NCI-H1694 (cell line): ENCODE measurements at places on chromosomes 6 and 20.
A peak's percentile ranks its signal among the peaks of the same experiment; 100 is the strongest.

GRCh38 chr6:117553142-117553541, 49.2 kb downstream of the GOPC start:
- no peak for DNase-seq

- DNase-seq, result no peak
These were observed 56.5 kb upstream of the TENT5A start for GRCh38 chr6:81808851-81809570.

GRCh38 chr20:58515233-58516212, at the start of gene APCDD1L:
APCDD1L (minus strand) TSS chr20:58515399; CDS start chr20:58514707, 692 bp downstream.
- no peak for DNase-seq

GRCh38 chr20:61521687-61522420, 269.8 kb downstream of the CDH4 start:
- DNase-seq, result no peak

DNA sequence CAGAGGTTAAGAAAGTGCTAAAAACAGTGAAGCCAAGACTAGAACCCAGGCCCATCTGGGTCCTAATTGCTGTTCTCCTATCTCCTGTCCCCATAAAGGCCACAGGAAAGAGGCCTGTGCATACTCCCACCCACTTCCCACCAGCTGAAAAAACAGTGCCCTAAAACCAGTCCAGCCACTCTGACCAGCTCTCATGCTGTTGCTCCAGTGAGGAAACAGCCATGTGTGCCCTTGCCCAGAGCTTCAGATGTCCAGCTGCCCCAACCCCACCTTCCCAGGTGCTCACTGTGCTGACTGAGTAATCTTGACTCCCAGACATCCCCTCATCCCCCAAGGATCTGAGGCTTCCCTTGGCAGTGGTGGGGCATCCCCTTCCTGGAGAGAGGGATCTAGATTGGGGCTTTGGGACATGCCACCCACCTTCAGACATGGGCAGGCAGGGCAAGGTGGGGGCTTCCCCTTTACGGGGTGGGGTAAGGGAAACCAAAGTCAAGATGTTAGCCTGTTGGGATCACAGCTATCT, 28.7 kb downstream of the KCNK5 start:
- DNase-seq, result no peak

GRCh38 chr6:88535306-88535705, 369.2 kb upstream of the CNR1 start:
- no peak for DNase-seq

DNA sequence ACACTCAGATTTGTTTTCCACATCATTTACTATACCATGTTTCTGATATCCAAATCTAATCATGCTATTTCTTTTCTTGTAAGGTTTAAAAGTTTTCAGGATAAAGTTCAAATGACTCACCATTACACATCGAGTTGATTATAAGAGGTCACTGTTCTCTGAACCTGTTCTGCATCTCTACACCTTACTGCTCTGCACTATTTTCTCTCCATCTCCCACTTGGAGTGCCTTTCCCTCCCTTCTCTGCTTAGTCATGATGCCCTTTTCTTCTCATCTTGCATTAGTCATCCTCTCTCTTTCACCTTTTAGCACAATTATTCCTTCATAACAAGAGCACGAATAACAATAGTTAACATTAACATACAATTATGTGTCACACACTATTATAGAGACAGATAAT, 37.5 kb upstream of the FUT9 start:
- DNase-seq, result no peak

- DNase-seq, result no peak
These were observed 26.9 kb downstream of the PXDC1 start for GRCh38 chr6:3724451-3725144.

DNA sequence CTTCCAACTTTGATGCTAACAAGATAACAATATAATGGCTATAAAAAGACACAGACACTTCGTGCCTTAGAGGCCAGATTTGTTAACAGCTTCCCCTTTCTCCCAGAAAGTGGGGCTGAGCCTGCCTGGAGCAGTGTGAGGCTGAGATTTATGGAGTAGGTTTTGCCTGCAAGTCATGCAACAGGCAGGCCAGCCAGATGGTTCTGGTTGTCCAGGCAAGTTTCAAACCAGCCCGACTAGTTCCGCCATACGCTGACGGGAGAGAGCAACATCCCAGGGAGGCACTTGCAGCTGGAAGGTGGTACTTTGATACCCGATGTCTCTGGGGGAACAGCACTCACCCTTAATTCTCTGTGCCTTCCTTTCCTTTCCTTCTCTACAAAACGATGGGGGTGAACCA, 81.3 kb upstream of the NAA20 start:
- no peak for DNase-seq

- DNase-seq, result no peak
These were observed 59.9 kb downstream of the JAG1 start for GRCh38 chr20:10613911-10614310.

- no peak for DNase-seq
These were observed 277.5 kb downstream of the PTPRK start for GRCh38 chr6:128242765-128243403.

DNA sequence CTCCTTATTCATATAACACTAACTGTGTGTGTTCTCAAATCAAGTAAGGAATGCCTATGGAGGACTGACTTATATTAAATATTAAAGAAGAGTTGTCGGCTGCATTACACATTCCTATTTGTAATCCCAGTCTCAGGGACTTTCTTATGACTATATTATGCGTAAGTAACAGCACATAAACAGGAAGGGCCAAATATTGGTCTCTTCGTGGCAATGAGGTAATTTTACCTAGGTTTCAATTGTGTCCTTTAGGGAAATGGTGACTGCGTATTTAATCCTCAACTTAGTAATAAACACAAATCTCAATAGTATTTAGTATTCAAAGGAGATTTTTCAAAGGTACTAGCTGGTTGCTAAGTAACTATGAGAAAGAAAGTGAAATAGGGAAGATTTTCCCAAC, 22.8 kb upstream of the EPM2A start:
- DNase-seq, result no peak

- no peak for DNase-seq
These were observed 210.7 kb downstream of the BCAS1 start for GRCh38 chr20:53859684-53860083.

GRCh38 chr6:111162504-111162903, 75.2 kb downstream of the SLC16A10 start:
- no peak for DNase-seq

DNA sequence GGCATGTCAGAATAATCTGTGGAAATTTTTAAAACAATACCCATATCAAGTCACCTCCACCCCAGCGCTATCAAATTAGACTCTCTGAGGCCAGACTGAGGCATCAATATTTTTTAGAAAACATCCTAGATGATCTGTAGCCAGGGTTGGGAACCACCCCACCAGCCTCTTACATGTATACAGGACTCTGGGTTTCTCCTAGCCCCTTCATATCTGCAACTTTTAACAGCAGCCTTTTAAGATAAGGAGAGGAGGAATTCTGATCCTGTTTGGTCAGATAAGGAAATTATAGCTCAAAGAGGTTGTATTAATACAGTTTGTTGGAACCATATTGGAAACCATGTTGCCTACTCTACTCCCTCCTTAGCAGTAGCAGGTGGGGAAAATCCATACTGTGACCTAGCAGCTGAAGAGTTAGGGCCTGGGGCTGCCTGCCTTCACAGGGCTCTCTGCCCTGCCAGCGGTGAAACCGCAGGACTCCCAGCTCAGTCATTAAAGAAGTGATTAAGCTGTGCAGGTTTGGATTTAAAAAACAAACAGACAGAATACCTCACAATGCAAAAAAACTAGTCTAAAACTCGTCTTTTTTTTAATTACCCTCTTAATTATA, 30.0 kb downstream of the BRPF3 start:
- DNase-seq, result no peak

- no peak for DNase-seq
These were observed 5.6 kb downstream of the RPL10A start for GRCh38 chr6:35473850-35474130.

- peak; percentile 37 for DNase-seq
These were observed 909 bp downstream of the DNAAF9 start for GRCh38 chr20:3406481-3407039.

- no peak for DNase-seq
These were observed 21.9 kb downstream of the FAM229B start for GRCh38 chr6:112109262-112109661.

DNA sequence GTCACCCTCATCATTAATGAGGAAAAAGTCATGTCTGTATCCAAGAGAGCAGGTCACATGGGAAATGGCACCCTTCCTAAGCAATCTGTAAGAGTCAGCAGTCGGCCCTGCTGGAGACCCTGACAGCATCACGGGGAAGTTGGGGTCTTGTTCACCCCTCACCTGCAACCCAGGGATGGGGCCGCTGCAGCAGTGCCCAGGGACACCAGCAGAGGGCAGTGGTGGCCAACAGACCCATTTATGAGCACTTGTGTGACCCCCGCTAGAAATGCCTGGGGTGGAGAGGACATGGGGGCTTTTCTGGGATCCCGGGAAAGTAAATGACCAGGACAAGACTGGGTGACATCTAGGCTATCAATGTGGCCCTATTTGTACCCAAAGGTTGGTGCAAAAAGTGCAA, 35.9 kb downstream of the ANKRD60 start:
- no peak for DNase-seq

- DNase-seq, result peak; percentile 28
These were observed 132.2 kb downstream of the OGFRL1 start for GRCh38 chr6:71420693-71421328.

GRCh38 chr6:87150406-87150805, 5.0 kb upstream of the ZNF292 start:
- no peak for DNase-seq

GRCh38 chr6:119533603-119534279, 184.2 kb upstream of the MAN1A1 start:
- DNase-seq, result no peak

DNA sequence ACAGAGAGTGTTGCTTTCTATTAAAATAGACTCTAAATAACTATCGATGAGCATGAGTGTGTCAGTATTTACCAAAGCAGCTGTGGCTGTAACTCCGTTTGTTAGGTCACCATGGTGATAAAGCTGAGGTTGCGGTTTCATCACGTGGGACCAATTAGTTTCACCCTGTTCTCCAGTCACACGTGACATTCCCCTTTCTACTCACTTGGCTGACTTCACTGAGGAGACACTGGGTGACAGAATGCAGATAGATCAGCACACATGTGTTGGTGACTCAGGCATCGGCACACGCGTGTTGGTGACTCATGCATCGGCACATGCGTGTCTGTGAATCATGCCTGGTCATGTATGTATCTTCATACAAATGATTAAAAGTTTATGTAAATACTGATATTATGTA, 285.4 kb downstream of the THBS2 start:
- DNase-seq, result no peak

DNA sequence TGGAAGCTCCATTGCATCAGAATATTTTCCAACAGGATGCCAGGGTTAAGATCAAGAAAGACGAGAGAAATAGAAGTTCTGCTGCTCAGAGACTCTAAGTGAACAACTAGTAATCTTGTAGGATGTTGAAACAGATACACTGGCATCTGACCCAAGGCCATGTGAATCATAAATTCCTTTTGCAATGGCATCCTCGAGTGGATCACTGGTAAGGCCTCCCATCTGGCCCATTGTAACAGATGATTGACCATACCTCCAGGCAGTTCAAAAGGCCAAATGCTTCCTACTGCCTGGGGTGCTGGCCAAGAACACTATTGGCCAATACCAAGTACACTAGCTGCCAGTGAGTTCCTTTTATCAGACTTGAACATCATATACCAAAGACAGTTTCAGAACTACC, 9.9 kb upstream of the SLC17A3 start:
- no peak for DNase-seq

- no peak for DNase-seq
These were observed 64.0 kb upstream of the APCDD1L start for GRCh38 chr20:58579069-58579818.

- DNase-seq, result no peak
These were observed 212.5 kb upstream of the CHD6 start for GRCh38 chr20:41830702-41831101.

- no peak for DNase-seq
These were observed 183.5 kb upstream of the COL21A1 start for GRCh38 chr6:56430629-56431600.

- DNase-seq, result no peak
These were observed 660.4 kb downstream of the CD109 start for GRCh38 chr6:74356391-74356790.

- DNase-seq, result no peak
These were observed 24.1 kb downstream of the STK4 start for GRCh38 chr20:44990425-44990824.

DNA sequence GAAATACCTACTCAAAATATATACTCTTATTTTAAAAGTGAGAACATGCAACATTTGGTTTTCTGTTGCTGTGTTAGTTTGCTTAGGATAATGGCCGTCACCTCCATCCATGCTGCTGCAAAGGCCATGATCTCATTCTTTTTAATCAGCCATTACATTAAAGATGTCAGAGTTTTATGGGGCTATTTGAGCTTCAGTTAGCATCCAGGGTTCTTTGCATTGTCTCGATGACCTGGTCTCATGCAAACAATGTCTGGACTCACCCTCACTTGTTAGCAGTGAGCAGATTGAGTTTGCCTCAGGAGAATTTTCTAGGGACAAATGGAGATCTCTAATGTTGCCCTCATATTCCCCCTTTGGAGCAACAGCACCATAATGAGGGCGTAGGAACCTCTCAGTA, 458.7 kb upstream of the AGPAT4 start:
- no peak for DNase-seq

DNA sequence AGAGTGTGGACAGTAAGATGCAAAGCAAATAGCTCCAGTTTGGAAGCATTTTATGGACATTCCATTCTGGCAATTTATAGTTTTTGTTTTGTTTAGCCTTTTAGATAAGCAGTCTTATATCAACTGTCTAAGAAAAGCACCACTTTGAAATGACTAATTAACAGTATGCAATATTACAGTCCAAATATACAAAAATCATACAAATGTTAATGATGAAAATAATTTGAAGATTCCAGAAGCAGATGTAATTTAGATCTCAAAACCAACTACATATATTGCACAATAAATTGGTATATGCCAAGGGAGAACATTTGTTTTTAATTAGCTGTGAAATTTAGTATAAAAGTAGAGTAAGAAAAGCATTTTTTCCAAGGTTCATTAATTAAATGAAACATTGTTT, 158.8 kb downstream of the KIF6 start:
- no peak for DNase-seq

DNA sequence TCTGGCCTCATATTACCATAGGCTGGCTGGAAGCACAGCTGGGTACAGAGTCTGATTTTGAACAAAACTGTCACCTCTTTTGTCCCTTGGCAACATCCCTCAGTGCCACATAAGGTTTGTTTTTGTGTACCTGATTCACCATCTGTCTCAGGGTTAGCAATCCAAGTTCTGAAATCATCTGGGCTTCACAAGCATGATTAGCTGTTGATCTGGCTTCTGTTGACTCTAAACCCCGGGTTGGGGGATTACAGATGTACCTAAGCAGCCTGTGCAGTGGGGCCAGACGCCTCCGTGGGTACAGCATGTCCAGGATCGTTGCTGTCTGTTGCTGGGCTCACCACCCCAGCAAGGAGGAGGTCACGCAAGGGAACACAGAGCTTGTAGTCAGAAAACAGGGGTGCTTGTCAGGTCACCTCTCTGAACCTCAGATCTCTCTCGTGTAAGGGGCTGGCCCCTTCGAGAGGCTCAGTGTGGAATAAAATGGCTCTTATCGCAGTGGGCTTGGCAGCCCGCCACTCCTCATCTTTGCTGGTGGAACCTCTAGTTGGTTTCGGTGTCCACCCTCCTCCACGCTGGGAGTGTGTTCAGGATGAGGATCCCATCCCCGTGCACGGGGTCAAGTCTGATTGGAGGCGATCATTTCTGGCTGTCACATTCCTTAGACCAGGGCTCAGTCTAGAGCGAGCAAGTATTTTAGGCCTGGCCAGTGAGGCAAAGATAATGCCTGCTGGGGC, 39.2 kb upstream of the ZNF831 start:
- DNase-seq, result peak; percentile 90

- DNase-seq, result no peak
These were observed 230.9 kb downstream of the PKHD1 start for GRCh38 chr6:51856508-51856907.

- no peak for DNase-seq
These were observed 52.0 kb downstream of the FRK start for GRCh38 chr6:116008470-116009243.
